Stimulated activated CD4-positive, alpha-beta T cell treated with anti-CD3 and anti-CD28 coated beads, Interleukin-4, amount 100 ng/mL, for 4 hours (primary cell): ENCODE measurements at places on chromosomes 2 and 18.

- no peak for DNase-seq
Observed at GRCh38 chr18:23062011-23062410, 73.3 kb upstream of the CABLES1 start.

DNA sequence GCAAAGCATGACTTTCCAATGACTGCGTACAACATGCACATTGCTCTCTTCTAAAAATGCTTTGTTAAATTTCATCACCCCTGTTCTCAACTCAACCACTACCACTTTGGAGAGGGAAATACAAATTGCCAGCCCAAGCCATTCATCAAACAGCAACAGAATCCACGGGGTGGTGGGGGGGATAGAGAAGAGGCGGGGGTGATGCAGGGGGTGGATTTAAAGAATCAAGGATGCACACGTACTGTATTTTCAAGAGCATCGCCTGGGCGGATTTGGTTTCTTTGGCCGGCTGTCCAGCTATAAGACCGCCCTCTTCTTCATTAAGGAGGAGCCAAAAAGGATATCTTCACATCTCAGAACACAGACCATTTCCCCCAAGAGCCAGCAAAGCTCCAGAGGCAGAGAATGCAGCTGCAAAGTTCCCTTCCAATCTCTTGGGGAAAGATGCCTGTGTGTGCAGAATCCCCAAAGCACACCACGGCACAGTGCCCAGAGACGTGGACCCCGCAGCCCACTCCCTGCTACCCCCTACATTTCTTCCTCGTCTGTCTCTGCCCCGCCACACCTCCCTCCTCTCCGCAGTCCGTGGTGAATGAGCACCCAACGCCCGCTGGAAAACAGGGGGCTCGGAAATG lies 977 bp downstream of the SLC8A1 start:
- no peak for DNase-seq

GRCh38 chr2:36485521-36485920 lies 112.4 kb downstream of the FEZ2 start:
- DNase-seq, result no peak

GRCh38 chr2:39202639-39203369 lies 41.0 kb downstream of the CDKL4 start:
- no peak for DNase-seq

GRCh38 chr18:44747157-44747556 lies 66.5 kb downstream of the SETBP1 start:
- DNase-seq, result no peak

- no peak for DNase-seq
Observed at GRCh38 chr2:236720974-236721540, 151.4 kb downstream of the ACKR3 start.

DNA sequence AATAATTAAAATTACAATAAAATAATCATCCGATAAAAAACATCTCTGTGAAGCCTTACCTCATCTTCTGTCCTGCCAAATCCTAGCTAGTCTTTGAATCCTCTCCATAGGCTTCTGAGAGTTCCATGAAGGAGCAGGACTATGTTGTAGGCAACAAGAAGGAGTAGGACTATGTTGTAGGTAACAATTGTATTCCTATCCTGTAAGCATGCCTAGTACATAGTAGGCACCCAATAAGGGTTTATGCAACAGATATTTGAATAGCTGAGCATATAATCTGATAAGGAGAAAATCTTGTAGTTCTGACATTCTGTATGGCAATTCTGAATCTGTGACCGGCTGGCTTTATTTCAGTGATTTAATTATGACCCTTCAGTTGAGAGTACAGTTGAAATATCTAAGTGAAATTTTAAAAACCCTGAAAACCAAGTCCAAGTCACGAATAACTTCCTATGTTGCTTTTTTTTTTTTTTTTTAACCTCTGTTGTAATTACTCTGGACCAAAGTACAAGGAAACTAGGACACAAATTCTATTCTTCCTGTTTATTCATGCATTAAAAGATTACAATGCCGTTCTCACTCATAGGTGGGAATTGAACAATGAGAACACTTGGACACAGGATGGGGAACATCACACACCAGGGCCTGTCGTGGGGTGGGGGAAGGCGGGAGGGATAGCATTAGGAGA lies 27.8 kb downstream of the VWA3B start:
- no peak for DNase-seq
